A549 treated with AZD2906 at 1 μM for 4 hours (cell line): ENCODE measurements at places on chromosomes 1 and 21. TPM values are rescaled to one million over a fixed set of nuclear protein-coding genes. Genes with fewer than 3 reads are reported as not detected.

UMODL1 gene
- not detected in 5 replicates for total RNA-seq

NFASC gene
- total RNA-seq: 0.96 to 1.4 TPM (median 1.1 TPM) in 5 replicates

GUCA2B gene
- 0.20 to 0.49 TPM (median 0.37 TPM) in 5 replicates for total RNA-seq

S100A9 gene
- 0.45 to 0.90 TPM (median 0.59 TPM) in 5 replicates for total RNA-seq

BARHL2 gene
- not detected in 5 replicates for total RNA-seq

NR1I3 gene
- 0.07 TPM in 1 of 5 replicates, not detected in the others for total RNA-seq

ICOSLG gene
- 4.1 to 4.8 TPM (median 4.5 TPM) in 5 replicates for total RNA-seq

DCST1 gene
- total RNA-seq: 0.05 to 0.07 TPM in 2 of 5 replicates, not detected in the others

DCDC2B gene
- not detected in 5 replicates for total RNA-seq

MPL gene
- 0.08 to 0.31 TPM (median 0.17 TPM) in 4 of 5 replicates, not detected in the other for total RNA-seq

INAVA gene
- 37.0 to 53.3 TPM (median 44.3 TPM) in 5 replicates for total RNA-seq
